ENCODE measurements at places on chromosomes 3 and 15.

GRCh38 chr3:124360155-124360554, 368.2 kb upstream of the ROPN1 start:
- no peak for DNase-seq

GRCh38 chr3:184977796-184978195, 165.8 kb downstream of the VPS8 start:
- DNase-seq, result no peak

- DNase-seq, result no peak
Measured at GRCh38 chr15:38242055-38242454, 10.6 kb upstream of the SPRED1 start.

- DNase-seq, result no peak
Measured at GRCh38 chr15:80342148-80342547, 62.0 kb upstream of the ARNT2 start.

DNA sequence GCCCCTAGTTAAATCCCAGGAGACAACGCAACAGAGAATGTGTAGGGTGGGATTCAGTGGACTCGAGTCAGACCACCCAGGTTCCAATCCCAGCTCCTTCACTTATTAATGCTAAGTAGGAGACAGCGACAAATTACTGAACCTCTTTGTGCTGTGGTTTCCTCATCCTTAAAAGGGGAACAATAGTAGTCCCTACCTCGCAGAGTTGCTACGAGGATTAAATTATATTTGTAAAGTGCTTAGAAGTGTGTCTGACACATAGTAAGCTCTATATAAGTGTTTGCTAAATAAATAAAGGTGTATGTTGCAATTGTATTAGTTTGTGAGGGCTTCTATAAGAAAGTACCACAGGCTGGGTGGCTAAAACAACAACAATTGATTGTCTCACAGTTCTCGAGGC, 58.0 kb upstream of the PPARG start:
- DNase-seq, result no peak

DNA sequence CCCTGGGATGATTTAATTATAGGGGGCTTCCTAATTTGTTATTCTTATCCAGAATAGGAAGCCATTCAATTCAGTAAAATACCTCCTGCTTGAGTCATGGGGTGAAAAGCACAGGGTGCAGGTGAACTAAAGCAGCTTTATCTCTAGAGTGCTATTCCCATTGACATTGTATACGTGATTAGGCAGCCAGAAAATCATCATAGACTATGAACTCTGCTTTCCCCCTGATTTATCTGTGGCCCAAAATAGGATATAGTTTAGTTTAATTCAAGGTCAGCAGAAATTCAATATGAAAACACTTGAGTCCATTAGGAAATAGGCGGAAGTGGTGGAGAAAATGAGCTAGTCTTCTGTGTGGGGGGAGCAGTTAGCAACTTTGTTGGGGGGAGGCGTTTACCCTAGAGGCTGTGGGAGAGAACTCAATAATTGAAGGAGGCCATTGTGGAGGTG, 18.2 kb upstream of the PRKCI start:
- DNase-seq, result no peak

Data from stimulated activated CD4-positive, alpha-beta T cell treated with anti-CD3 and anti-CD28 coated beads, Interleukin-1b, Interleukin-23, amount 100 ng/mL, for 1 hour (primary cell).